AML-193 (cell line): ENCODE measurements at places on chromosomes 6 and 20.

DNA sequence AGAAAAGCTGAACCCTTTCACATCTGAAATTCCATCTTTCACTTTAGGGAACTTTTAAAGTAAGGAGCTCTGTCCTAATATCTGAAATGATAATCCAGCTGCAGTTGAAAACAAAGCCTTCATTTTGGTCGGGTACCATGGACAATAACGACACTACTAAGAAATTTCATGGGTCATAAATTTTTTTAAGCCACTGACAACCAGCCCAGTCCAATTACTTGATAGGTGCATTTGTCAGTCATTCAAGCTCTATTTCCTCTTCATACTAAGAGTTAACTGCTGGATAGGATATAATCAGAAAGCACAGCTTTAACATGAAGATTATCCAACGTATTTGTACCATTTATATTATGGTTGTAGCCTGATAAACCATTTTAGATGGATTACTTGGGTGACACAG lies 52.5 kb downstream of the MMUT start:
- DNase-seq: no peak

DNA sequence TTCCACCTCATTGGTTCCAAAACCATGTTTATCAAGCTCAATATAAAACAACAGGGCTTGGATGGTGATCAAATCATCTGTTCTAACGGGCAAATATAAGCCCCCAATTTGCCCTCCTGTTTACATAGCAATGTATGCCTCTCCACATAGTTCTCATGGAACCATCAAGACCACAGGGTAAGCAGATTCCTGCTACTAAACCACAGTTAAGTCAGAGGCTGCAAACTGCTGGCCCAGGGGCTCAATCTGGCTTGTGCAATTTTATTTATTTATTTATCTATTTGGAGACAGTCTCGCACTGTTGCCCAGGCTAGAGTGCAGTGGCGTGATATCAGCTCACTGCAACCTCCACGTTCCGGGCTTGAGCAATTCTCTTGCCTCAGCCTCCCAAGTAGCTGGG lies 18.9 kb upstream of the MTHFD1L start:
- DNase-seq: no peak

DNA sequence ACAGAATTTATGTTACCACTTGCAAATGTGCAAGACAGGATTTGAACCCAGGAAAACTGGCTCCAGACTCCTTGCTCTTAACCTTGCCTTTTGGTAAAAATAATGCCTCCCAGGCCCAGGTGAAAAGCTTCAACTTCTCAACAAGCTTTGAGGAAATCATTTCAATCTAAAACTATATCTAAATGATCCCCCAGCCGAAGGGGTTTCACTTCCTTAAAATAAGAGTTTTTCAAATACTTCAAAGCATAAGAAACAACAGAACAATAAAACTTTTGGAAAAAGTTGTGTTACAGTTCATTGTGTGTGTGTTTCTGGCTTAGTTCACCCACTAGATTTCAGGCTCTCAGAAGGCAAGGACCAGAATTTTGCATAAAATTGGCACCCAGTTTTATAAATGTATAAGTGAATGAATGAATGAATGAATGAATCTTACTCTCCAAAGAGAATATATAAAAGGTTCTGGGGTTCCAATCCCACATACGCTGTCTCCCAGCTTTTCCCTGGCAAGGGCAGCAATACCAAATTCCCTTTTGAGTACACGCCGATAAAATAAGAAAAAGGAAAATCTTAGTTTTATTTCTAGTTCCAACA lies 5.4 kb downstream of the OR2H2 start:
- no peak for DNase-seq

DNA sequence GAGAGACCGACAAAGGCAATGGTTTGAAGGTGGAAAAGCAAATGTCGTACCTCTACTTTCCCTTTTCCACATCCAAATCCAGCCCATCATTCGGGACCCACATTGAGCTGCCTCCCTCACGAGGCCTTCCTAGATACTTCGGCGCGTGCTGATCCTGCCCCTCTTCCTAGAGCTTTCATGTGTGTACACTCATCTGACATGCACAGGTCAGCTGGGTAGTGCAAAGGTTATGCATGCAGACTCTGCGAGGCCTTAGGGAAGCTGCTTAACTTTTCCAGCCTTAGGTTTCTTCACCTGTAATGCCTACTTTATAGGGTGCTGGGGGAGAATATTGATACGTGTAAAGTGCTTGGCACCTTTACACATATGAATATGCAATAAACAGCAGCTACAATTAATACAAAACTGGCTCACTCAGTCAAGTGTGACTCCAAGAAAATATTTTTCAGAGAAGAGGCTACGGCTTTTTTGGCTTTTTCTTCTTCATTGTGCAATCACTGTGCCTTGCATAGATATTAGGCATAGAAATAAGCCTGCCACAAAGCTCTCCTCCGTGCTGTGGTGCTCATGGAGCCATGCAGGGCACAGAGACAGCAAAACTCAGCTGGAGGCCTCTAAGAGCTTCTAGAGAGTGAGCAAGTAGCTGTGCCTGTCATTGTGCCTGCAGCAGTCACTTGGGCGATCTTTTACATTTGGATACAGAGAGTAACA lies 3.6 kb upstream of the MANBAL start:
- no peak for DNase-seq

DNA sequence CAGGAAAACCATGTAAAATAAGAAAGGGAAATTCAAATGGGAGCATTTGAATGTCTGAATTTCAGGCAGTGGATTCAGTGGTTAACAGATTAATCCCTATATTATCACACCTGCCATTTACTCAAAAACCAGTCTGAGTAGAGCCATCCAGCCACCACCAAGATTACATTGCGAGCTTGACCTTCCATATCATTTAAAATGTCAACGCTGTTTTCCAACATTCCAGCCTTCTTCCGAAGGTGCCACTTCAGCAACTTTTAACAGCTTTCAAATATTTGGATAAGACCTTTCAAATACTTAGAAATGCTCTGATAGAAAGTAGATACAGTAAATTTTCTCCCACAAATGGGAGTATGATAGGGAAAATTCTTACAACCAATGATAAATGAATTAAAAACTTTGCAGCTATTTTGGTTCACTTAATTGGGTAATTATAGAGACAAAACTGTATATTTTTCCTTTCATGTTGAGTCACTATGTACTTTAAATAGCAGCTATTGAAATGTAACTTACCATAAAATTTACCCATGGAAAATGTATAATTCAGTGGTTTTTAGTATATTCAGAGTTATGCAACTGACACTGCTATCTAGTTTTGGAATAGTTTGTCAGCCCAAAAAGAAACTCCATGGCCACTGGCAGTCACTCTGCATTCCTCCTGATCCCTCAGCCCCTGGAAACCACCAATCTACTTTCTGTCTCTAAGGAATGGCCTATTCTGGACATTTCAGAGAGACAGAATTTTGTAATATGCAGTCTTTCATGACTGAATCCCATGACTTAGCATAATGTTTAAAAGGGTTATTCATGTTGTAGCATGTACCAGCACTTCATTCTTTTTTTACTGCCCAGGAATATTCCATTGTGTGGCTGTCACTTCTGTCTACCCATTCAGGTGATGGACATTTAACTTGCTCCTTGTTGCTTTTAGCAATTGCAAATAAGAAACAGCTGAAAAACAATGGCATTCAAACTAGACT lies 21.5 kb downstream of the EZR start:
- DNase-seq: no peak

DNA sequence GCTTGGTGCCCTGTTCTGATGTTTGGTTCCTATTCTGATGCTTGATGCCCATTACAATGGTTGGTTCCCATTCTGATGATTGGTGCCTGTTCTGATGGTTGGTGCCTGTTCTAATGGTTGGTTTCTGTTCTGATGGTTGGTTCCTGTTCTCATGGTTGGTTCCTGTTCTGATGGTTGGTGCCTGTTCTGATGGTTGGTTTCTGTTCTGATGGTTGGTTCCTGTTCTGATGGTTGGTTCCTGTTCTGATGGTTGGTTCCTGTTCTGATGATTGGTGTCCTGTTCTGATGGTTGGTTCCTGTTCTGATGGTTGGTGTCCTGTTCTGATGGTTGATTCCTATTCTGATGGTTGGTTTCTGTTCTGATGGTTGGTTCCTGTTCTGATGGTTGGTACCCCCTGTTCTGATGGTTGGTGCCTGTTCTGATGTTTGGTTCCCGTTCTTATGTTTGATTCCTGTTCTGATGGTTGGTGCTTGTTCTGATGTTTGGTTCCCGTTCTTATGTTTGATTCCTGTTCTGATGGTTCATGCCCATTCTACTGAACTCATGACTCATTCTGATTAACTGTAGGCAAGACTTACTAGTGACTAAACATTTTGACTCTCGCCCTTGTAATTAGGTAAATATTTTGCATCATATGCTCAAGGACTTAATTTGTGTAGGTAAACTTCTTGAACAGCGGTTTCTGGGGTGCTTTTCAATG lies 146.2 kb downstream of the DLL1 start:
- no peak for DNase-seq

DNA sequence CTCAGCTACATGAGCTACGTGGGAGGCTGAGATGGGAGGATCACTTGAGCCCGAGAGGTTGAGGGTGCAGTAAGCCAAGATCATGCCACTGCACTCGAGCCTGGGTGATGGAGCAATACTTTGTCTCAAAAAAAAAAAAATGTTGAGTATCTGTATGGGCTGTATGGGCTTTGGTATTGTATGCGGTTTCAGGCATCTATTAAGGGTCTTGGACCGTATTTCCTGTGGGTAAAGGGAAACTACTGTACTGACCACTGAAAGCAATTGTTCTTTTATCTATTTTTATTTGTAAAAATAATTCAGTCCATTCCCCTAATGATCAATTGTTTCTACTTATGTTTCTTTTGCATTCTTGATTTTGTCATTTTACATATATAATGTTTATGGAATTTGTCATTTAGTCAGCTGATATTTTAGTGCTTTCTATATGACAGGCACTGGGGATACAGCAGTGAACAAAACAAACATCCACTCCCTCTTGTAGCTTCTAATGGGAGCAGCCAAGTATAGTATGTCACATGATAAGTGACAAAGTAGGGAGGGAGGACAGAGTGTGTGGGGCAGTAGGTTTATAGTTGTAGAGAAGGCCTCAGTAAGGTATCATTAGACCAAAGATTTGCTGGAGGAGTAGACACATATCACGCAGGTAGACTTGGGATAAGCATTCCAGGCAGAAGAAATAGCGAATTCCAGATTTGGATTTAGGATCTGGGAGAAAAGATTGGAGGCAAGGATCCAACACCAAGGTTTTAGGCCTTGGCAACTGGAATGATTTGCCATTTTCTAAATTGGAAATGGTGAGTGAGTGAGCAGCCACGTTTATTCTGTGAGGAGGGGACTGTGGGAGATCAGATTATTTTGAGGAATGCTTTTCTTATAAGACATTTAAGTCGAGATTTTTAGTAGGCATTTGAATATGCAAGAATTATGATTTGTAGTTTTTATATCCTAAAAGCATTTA lies 6.0 kb downstream of the PCMT1 start:
- no peak for DNase-seq

DNA sequence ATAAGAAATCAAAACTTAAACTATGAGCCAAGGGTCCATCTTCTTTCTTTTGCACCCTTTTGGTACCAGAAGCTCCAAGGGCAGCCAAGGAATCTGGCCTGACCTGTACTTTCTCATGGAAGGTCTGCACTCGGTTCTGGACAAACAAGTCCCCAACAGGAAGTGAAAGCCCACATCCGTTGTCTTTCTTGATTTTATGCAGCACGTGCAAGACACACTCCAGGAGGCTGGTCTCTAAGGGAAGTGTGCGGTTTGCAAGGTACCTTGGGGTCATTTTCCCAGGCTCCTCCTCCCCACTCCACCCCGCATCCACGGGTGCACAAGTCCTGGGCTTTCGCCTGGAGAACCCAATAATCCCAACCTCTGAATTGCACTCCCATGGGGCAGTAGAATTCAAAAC lies 101.9 kb downstream of the NFATC2 start:
- no peak for DNase-seq
